Hematopoietic multipotent progenitor cell treated with erythropoietin and hydrocortisone succinate and interleukin-3 and kit ligand, for 17 days (in vitro differentiated cells): ENCODE measurements at places on chromosomes 13 and 19.

DNA sequence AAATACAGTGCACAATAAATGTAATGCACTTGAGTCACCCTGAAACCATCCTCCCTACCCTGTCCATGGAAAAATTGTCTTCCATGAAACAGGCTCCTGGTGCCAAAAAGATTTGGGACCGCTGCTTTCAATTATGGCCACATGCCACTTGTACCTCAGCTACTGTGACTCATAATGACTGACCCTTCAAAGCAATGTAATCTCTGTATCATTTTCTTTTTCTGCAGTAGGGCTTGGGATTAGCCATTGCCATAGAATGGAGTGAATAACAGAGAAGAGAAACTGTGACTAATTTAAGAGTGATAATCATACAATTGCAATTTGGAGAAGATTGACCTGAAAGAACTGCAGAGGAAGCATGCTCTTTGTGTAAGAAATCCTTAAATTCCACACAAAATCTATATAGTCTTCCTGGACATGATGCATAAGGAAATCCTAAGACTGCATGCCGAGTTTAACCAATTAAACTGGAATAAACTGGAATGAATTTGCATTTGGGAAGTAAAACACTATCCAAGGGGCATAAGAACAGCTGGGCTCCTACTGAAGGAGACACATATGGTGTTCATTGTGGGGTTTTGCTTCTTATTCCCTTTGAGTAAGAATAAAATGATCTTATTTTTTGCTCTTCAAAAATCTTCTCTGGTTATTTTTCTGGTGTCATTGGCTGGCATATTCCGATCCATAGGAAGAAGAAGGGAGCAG, 59.5 kb upstream of the SLC7A1 start:
- no peak for DNase-seq

DNA sequence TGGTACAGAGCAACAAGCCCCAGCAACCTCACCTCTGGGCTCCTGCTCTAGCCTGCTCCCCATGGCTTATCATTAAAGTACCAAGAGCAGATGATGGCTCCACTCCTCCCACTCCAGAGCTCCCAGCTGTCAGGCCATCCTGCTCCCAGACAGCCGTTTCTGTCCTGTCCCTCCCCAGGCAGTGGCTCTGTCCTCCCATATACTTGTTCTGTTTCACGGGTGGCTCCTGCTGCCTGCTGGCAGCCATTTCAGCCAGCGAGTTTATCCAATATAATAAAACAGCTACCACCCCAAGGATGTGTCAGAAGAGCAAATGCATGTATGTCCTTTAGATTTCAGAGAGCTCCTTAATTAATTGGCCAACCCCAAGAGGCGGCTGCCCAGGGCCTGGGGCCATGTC, 79.4 kb upstream of the VSTM2B start:
- DNase-seq = no peak

DNA sequence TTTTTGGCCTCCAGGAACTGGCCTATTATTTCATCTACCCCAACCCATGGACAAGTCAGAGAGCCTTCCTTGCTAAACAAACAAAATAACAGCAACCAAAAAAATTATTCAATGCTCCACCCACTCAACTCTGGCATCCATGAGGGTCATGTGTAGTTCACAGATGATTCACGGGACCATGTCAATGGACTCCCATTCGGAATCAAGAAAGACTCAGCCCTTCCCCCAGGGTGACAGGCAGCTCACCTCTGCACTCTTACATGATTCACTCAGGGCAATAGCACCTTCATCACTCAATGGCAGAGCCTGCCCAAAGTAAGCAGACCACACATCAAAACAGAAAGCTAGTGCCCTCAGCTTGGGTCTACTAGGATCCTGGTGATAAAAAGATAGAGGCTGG, 14.3 kb upstream of the SCEL start:
- no peak for DNase-seq

DNA sequence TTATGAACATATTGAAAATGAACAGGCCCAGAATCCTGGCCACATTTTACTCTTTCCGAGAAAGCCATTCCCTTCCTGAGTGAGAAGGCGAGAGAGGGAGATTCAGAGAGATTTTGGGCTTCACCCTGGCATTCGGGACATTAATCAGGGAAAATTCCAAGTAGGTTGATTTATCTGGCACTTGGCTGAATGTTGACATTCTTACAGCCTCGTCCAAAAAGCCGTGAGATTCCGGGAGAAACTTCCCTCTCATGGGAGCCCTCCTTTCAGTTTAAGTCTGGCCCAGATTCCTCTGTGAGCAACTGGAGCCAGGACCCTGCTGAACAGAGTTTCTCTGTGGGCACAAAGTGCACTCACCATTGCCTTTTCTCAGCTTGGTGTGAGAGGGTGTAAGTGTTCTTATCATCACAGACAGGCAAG, 129.2 kb upstream of the PEG3 start:
- DNase-seq = no peak

- no peak for DNase-seq
These were observed 362.6 kb downstream of the KLF5 start for GRCh38 chr13:73421310-73421912.

GRCh38 chr13:111920306-111920931, 146.5 kb upstream of the SOX1 start:
- no peak for DNase-seq

- no peak for DNase-seq
These were observed 7.6 kb upstream of the ZNF461 start for GRCh38 chr19:36674201-36674600.

GRCh38 chr13:75482070-75482819, at the start of gene TBC1D4:
TSS of gene TBC1D4 (minus strand) at chr13:75482169. CDS start at chr13:75481767, 402 bp downstream.
- peak; percentile 53 for DNase-seq

DNA sequence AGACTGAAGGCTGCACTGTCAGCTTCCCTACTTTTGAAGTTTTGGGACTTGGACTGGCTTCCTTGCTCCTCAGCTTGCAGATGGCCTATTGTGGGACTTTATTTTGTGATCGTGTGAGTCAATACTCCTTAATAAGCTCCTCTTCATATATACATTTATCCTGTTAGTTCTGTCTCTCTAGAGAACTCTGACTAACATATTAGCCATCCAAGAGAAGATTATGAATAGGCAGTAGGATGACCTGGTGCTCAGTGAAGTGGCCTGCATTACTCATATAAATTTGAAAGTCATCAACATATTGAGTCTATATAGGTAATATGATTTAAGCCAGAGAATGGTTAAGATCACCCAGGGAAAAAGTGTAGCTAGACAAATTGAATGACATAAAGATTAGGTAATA, 136.3 kb upstream of the UFM1 start:
- no peak for DNase-seq

DNA sequence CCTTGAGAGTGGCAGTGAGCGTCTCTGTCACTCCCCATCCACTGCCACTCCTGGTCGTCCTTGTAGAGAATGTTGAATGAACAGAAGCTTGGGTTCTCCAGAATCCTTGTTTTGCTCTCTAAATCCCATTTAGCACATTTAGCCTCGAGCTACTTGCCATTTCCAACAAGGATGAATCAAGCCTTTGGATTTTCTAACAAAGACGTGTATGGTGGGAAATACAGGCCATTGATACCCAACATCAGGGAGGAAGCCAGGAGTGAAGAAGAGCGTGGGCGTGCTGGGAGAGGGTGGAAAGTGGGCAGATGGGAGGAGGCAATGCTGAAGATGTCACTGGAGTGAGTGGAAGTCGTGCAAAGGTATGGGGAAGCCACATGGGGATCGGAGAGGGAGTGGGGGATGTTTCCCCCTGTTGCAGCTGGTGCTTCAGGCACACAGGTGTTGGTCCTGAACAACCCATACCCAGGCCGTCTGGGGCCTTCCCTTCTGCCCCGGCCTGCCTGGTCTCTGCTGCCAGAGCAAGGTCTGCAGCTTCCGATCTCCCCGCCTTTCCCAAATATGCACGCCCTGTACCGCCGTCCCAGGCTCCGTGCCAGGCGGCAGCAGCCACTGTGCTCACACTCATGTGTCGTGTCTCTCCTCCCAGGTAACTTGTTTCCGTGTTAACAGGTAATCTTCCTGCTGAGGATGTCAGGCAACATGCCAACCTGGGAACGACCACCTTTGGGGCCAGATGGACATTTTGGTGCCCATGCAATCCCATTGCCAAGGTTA, 48.7 kb downstream of the ZIC5 start:
- DNase-seq = no peak

- no peak for DNase-seq
These were observed 5.2 kb upstream of the BCAM start for GRCh38 chr19:44803442-44804428.

GRCh38 chr13:98930151-98930591, 47.7 kb downstream of the DOCK9 start:
- no peak for DNase-seq
